Caki2 (cell line): ENCODE measurements at places on chromosomes 6 and 20.

DNA sequence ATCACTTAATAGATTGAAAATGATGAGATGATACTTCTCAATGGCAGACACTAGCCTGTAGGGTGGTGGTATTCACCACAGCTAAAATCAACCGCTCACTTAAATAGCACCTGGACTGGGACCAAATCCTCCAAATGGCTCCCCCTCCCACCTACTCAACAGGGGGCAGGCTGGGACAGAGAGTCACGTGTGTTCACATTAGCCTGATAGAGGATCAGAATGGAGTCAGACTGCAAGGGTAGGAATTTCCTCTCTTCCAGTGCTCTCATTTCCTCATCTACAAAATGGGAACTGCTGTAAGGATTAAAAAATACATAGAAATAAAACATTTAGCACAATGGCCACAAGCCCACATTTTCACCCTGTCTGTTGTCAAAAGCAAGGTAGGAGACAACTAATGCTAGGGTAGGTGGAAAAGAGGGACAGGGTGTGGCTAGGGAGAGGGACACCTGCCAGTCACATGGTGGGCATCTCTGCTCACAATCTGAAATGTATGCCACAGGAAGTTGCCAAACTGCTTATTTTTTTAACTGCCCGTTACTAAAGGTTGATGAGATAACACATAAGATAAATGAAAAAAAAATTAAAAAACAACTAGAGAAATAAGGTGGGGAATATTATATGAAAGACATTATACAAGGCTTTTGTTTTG is 55.3 kb downstream of the BACH2 start:
- no peak for DNase-seq

DNA sequence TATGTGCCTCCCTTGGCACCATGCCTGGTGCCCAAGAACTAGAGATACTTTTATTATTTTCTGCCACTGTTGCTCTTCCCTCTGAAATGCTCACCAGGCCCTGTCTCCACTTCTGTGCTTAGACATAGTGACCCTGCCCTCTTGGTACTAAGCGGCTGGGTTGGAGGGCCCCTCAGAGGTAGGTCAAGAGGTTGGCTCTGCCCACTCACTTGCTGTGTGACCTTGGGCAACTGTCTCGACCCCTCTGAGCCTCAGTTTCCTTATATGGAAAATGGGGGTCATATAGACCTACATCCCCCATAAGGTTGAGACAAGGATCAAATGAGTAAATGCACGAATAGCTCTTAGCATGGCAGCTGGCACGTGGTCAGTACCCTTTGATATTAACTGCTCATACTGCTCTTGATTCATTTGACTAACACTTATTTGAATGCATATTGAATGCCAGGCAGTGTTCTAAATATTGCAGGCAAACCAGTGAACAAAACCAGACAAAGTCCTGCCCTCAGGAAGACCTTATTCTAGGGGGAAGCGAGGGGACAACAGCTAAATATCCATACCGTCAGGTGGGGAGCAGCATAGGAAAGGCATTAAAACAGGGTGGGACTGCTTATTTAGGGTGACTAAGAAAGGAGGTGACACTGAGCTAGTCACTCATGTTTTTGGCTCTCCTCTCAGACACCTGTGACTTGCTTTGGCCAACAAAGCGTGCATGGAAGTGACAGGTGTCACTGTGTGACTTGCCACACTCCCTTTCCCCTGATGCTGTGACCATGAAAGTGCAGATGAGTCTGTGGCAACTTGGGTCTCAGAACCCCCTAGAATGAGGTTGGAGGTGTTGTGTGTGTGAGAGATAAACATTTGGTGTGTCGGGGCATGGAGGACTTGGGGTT is 14.3 kb upstream of the SPO11 start:
- DNase-seq, result no peak

GRCh38 chr6:130500693-130501092 is 134.9 kb downstream of the TMEM200A start:
- DNase-seq, result no peak

- DNase-seq, result no peak
Observed at GRCh38 chr20:48839154-48839917, 11.5 kb upstream of the PREX1 start.

GRCh38 chr20:17651129-17651759 is 30.8 kb downstream of the RRBP1 start:
- DNase-seq, result no peak

DNA sequence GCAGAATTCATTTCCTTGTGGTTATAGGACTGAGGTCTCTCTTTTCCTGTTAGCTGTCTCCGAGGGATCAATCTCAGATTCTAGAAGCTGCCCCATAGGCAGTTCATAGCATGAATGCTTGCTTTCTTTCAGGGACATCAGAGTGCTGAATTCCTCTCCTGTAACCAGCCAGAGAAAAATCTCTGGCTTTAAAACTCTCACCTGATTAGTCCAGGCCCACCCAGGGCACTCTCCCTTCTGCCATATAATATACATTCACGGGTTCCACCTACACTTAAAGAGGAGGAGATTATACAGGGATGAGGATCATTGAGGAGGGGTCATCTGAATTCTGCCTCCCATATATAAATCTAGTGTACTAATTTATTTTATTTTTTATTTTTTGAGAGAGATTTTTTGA is 2.1 kb upstream of the KCNS1 start:
- no peak for DNase-seq

- DNase-seq, result no peak
Observed at GRCh38 chr6:56172144-56172543, 75.2 kb downstream of the COL21A1 start.

- no peak for DNase-seq
Observed at GRCh38 chr6:34757687-34758274, 476 bp downstream of the SNRPC start.

GRCh38 chr20:8853805-8854338 is 215.0 kb upstream of the PLCB4 start:
- peak; percentile 78 for DNase-seq

DNA sequence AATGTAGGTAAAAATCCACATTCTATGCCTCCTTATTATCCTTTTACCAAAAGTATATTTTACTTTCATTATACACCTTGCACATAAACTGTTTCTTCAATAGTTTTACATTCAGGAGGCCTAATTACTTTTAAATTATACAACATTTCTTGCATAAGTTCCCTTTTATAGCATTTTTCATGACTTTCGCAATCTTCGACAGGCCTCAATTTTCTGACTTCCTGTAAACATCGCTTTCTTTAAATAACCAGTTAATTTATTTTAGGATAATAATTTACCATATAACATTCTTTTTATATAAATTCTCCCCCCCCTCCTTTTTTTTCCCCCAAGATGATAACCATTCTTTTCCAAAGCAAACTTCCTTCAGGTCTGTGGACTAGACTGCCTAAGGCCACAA is 9.2 kb downstream of the SLC35A1 start:
- DNase-seq, result no peak

- no peak for DNase-seq
Observed at GRCh38 chr6:52639493-52639892, 31.4 kb upstream of the TMEM14A start.

DNA sequence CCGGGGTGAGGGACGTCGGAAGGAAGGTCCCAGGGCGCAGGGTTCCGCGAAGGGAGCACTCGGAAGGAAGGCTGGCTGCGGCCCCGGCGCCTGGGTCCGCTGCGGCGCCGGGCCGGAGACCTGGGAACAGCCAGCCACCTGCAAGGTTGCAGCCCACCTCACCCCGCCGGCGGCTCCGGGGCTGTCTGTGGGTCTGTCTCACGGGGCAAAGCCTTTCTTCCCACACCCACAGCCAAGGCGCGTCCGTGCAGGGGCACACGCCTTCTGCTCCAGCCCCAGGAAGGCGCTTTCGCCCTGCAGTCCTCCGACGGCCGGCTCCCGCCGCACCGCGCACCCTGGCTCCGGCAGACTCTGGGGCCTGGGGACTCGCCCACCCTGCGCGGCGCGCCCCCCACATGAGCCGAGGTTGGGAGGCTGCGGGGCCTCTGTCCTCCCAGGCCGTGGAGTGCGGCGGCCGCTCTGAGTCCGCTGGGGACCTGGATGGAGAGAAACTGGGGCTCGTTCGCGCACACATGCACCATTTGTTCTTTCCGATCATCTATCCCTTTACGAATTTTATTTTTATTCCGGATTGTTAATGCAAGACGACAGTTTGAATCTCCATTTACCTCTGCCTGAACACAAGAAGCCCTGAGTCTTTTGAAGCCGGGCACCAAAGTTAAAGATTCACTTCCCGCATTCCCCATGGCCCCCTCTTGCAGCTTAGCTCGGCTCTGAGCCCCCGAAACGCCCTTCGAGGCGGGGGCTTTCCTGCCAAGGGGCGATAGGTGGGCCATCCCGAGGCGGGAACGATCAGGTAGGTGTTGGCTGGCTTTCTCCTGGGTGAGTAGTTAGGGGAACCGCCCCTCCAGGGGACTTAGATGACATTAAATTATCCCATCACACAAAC is 4.5 kb upstream of the FOXC1 start:
- DNase-seq, result no peak

- no peak for DNase-seq
Observed at GRCh38 chr6:8830794-8831193, 395.4 kb upstream of the SLC35B3 start.

- DNase-seq, result no peak
Observed at GRCh38 chr20:57712341-57712740, 2.5 kb upstream of the PMEPA1 start.

- DNase-seq, result no peak
Observed at GRCh38 chr6:11403035-11403601, 134.4 kb upstream of the TMEM170B start.

- no peak for DNase-seq
Observed at GRCh38 chr20:1508574-1508973, 17.4 kb upstream of the SIRPB2 start.

DNA sequence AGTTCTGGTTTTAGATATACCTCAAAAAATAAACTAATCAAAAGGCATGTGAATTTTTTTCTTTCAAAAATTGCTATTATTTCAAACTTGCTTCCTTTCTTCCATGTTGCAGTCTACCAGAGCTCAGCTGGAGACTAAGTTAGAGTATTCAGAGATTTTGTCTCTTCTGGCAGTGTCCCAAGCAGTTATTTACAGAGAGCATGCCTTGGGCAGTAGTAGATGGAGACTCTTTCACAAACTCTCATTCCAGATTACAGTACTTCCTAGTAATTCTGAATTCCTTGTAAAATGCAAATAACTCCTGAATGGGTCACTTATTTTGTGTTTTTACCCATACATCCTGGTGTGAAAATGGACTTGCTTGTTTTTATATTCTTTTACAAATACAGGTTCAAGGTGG is 703.4 kb downstream of the EPHA7 start:
- no peak for DNase-seq

DNA sequence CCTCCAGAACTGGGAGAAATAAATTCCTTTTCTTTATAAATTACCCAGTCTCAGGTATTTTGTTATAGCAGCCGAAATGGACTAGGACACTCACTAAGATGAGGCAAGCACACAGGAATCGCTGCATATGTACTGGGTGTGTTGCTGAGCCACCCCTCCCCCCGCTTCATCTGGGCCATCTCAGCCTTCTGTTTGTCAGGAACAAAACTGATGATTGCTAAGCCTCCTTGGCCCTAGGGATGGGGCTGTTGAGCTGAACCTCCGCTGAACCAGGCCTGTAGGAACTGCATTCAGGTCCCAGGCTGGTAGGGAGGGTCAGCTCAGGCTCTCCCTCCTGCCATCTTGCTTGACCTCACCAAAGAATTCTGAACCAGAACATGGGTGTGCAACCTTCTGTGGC is 108.6 kb downstream of the MAP3K7 start:
- DNase-seq, result no peak
